ENCODE measurements at places on chromosomes 7 and 10.

DNA sequence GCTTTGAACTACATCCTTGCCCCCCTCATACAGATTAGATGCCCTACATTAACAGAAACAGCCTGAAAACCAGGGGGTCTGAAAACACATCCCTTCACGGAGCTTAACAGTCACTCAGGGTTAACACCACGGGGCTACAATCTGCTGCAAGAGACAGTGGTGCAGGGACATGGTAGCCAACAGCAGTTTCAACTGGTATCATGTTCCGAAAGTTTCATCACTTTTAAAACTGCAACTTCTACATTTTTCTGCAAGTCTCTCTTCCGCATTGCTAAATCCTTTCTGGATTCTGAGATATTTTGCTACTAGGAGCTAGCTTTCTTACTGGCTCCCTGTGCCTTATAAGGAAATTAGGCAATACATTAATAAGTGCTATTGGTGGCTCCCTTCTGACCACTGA, 92.6 kb downstream of the JAZF1 start:
- DNase-seq, result no peak

GRCh38 chr10:127298381-127298780, 102.0 kb upstream of the INSYN2A start:
- no peak for DNase-seq

DNA sequence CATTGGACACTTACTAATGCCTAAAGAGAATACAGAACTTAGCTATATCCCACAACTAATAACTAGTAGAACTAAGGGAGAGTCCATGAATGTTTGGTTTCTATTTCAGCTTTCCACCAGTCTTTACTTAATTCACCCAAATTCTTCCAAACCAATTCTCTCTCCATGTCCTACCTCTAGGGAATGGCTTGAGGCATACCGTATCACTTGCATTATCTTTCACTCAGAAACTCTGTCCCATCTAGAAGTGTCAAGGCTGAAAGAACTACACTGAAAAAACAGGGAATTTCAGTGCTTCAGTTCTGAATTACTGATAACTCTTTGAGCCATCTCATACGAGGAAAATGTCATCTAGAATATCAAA, 758 bp downstream of the TMEM168 start:
- no peak for DNase-seq

DNA sequence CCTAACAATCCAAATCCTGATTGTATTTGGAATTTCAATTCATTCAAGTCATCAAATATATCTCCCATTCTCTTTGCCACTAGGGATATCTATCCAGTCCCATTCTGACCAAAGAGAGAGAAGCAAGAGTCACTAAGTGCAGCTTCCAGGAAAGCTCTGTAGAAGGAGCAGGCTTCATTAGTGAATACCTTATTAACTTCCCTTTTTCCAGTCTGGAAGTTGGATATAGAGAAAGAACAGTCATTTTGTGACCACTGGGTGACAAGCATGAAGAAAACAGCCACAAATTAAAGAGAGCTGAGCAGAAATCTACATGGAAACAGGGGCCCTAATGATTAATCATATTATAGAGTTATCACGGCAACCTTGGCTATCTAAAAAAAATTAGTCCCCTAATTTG, 190.7 kb upstream of the ADO start:
- DNase-seq, result no peak

DNA sequence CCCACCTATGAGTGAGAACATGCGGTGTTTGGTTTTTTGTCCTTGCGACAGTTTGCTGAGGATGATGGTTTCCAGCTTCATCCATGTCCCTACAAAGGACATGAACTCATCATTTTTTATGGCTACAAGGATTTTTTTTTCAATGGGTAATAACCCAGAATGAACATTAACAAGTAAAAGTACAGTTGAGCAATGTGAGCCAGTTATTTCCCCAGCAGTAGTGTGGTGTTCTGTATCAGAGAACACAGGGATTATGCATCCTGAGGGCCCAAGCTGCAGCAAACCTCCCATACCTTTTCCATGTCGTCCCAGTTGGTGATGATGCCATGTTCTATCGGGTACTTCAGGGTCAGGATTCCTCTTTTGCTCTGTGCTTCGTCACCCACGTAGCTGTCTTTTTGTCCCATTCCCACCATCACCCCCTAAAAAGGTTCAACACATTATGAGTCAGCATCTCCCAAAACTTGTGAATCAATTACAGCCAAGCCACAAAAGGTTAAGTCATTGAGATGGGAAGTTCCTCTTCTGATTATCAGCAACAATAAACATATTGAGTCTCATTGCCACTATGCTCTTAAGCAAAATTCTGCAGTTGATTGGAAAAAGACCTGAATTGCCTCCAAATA, 5.5 kb downstream of the ACTA2 start:
- DNase-seq, result no peak

- no peak for DNase-seq
These were observed 187.1 kb downstream of the NPSR1 start for GRCh38 chr7:34844936-34845665.

- no peak for DNase-seq
These were observed 25.5 kb downstream of the MMRN2 start for GRCh38 chr10:86931872-86932271.

- DNase-seq, result no peak
These were observed 44.0 kb downstream of the HIPK2 start for GRCh38 chr7:139733751-139734150.

DNA sequence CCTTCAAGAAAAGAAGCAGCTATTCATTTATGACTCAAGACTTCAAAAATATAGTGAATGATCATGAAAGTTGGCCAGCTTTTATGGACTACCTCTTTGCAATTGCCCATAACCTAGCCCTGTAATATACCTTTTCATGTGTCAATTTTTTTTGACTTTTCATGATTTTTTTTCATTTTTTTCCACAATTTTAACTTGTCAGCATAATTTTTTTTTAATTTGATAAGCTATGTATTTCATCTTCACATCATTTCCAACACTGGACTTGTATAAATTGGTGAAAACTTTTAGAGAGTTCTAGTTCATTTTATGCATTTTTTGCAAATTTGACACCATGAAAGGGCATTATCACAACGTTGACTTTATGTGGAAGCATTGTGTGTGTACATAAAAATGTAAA, 220.8 kb upstream of the NFE2L3 start:
- DNase-seq, result no peak

DNA sequence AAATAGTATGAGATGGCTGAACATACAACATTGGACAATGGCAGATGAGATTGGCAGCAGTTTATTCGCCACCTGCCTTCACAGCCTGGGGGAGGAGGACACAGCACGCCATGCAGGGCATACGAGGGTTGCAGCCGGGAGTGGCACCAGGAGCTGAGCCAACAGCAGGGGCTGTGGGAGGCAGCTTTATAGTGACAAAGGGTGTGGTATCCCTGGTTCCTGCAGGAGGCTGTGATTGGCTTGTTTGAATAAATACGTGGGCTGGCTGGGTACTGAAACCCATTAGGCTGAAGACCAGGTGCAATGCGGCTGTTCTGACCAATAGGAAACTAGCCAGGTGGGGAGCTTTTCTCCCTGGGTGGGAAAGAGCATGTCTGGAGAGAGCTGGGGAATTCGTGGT, 68.9 kb upstream of the LEP start:
- no peak for DNase-seq

- DNase-seq, result no peak
These were observed 594.8 kb downstream of the ZWINT start for GRCh38 chr10:55766212-55766611.

DNA sequence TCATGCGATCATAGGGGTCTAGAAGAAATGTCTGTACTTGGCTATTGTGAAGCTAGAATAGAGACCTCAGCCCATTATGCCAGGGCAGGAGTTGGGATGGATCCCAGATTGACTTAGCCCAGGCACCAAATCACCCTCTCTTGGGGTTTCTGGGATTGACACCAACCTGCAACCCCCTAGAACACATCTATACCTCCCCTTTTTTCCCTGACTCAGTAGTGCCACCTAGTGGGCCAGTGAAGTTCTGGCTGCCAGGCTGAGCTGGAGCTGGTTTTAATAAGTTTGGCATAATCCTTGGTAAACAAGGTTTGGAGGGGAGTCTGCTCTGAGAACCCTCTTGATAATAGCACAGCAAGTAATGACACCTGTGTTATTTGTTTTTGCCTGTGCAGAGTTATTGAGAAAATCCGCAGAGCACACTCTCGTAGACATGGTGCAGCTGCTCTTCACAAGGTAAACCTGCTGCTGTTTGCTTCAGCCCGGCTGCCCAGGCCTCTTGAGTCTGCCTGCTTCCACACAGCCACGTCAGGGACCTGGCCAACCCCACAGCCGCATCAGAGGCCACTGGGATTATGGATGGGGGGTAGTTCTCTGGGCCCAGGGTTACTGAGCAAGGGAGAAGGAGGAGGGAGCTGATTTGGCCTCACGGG, 43.3 kb upstream of the NFKB2 start:
- peak; percentile 65 for DNase-seq

GRCh38 chr10:71716426-71716825, 3.2 kb downstream of the C10orf105 start:
- DNase-seq, result no peak

DNA sequence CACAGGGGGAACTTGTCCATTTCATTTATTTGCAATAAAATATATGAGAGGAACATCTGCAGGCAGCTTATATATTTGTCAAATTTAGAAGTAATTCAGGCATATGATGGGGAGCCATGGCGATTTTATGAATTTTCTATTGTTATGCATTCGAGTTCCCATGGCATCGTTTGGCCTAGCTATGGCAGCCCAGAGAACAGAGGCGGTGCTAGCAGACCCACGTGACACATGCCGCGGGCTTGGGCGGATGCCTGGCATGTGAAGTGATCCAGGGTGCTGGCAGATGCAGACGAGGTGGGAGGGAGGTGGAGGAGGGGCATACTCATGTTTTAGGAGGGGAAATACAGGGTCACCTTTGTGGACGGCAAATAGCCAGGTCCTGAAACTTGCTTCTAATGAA, 560.0 kb upstream of the GALNT17 start:
- DNase-seq, result no peak

DNA sequence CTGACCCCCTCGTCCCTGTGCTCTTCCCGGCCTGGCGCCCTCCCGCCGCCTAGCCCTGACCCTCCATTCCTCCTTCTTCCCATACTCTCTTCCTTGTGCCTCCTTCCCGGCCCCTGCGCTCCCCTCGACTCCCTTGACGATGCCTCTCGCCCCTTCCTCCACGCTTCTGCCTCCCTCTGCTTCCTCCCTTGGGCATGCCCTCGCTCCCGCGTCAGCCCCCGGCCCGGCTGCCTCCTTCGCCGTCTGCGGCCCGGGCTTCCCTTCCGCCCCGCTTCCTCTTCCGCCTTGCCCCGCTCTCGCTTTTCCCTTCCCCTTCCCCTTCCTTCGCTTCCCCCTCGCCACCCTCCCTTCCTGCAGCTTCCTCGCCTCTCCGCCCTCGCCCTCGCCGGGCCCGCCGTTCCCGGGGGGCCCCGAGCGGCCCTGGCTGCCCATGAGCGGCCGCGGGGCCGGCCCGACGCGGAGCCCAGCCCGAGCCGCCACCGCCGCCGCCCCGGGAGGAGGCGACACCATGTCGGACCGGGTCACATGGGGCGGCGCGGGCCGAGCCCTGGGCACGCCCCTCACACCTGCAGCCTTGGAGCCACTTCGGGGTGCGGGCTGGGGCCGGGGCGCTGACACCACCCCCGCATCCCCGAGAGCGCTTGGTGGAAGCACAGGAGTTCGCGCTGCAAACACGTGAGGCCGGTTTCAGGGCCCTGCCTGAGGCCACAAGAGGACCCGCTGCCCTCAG, at the start of gene FBXW4:
Gene FBXW4, minus strand, starts transcription at position 497 of the 730 bp plus-strand sequence. Its CDS starts 65 bp downstream, at position 432.
- DNase-seq, result peak; percentile 65

- DNase-seq, result no peak
These were observed 476 bp upstream of the ZFYVE27 start for GRCh38 chr10:97736403-97736901.

- DNase-seq, result no peak
These were observed 160.7 kb upstream of the ADCY1 start for GRCh38 chr7:45413419-45413818.

- no peak for DNase-seq
These were observed 30.6 kb downstream of the POR start for GRCh38 chr7:75945297-75946168.

DNA sequence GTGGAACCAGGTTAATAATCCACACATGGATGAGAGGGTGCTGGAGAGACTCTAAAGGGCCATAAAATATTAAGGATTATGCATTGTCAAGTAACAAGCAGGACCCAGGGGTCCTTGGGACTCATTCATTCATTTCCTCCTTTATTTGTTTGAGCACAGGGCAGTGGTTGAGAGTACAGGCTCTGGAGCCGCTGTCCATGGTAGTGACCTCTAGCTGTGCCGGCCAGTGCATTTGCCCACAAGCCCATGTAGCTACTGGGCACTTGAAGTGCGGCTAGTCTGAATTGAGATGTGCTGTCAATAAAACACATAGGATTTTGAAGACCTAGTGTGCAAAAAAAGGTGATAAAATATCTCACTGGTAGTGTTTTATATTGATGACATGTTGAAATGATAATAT, 137.6 kb downstream of the C10orf105 start:
- DNase-seq, result no peak

- DNase-seq, result no peak
These were observed 212.5 kb downstream of the DGKB start for GRCh38 chr7:14690075-14690474.

DNA sequence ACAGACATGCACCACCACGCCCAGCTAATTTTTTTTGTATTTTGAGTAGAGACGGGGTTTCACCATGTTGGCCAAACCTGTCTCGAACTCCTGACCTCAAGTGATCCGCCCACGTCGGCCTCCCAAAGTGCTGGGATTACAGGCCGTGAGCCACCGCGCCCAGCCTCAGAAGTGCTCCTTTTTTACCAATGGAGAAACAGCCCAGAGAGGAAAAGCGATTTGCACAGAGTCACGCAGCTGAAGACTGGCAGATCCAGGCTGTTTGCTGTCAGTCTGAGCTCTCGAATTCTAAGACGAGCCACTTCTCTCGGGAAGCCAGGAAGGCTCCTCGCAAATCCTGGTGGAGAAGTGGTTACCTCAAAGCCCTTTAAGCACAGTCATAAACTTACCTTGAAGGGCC, 57.4 kb upstream of the SDK1 start:
- DNase-seq, result no peak

DNA sequence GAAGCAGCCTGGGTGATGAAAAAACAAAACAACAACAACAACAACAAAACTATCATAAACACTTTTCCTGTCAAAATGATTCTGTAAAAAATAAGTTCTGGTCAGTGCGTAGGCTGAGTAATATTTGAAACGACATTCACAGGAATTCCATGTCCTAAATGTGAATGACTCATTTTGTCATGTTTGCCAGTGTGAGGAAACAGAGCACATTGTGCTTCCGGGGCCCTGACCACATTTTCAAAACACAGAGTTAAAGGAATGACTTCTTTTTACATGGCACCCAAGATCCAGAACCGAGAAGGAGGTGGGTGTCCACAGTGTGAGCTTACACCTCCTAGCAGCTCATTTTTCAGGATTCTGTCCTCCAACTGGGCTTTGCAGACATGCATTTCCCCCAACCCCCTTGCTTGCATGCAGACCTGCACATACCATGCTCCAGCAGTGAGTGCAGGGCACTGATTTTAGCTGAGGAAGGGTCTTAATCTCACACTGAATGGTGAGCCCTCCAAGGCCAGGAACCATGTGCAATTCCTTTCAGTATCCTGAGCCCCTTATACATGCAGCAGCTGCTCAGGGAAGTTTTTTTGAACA, 3.0 kb downstream of the CLRN3 start:
- DNase-seq, result no peak

Measured in stimulated activated naive CD4-positive, alpha-beta T cell treated with Interleukin-2 at 50 U/mL for 16 hours (primary cell).